ENCODE measurements at places on chromosomes 3 and 15.

DNA sequence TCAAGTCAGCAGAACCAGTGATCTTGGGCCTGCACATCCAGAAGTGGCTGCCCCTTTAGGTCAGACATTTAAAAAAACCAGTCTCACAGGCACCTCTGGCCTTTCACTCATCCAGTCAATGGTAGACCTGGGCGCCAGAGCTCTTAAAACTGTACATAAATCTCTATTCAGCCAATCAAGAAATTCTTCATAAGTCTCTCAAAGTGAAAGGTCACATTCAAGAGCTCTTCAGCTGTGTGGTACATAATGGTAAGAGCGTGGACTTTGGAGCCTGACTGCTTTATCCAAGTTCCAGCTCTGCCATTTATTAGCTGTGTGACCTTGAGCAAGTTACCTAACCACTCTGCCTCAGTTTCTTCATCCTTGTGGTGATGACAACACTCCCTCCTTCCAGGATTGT, 22.3 kb upstream of the MORF4L1 start:
- DNase-seq = no peak

DNA sequence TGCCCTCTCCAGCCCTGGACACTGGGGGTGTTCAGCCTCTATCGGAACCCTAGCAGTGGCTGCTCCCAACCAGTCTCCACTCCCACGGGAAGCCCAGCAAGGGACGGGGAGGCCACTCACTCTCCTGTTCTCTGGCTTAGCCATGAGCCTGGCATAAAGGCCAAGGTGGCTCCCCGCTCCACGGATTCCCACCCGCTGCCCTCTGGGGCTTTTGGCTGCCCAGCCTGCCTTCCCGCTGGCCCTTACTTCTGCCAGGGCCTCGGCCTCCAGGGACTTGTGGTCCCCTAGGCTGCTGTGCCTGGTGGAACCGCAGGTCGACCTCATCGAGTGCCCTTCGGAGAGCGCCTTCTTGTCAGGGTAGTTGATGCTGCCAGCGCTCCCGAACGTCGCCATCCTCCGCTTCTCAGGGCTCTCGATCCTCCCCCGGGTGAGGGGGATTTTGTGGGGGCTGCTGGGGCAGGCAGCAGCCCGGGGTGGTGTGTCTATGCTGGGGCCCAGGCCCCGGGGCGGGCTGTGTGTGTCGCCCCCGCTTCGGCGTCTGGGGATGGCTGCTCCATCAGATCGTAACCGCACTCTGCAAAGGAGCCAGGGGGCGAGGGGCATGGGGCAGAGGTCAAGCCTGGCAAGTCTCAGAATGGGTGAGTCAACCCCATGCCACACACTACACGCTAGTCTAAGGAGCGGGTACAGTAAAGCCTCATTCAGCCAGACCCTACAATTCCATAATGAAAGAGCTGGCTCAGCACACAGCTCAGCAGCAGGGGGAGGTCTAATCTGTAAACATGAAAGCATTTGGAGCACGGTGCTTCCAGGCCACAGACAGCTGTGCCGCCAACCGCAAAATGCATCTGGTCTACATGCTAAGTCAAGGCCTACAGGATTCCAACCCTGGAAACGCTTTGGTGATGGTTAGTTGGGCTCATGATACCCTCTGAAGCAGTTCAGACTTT, 27.3 kb upstream of the RAD18 start:
- DNase-seq = no peak

GRCh38 chr3:95134693-95135413, 1072.0 kb downstream of the NSUN3 start:
- no peak for DNase-seq

DNA sequence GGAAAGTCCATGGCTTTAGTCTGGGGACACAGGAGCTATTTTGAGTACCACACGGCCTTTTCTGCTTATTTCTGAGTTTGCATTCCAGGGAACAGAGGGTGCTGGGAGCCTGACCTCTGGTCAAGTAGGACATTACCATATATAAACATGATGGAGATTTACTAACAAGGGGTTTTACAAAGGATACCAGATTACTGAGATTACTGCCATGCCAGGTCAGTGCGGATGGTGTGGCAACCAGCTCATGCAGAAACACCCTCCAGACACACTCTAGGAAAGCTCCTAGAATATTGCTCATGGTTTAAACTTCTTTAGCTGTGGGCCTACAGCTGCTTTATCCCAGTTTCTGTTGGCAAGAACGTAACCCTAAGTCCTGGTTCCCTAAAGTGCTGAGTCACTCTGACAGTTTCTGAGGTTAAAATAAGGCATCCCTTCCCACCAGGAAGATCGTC, 54.3 kb upstream of the AGTR1 start:
- no peak for DNase-seq

DNA sequence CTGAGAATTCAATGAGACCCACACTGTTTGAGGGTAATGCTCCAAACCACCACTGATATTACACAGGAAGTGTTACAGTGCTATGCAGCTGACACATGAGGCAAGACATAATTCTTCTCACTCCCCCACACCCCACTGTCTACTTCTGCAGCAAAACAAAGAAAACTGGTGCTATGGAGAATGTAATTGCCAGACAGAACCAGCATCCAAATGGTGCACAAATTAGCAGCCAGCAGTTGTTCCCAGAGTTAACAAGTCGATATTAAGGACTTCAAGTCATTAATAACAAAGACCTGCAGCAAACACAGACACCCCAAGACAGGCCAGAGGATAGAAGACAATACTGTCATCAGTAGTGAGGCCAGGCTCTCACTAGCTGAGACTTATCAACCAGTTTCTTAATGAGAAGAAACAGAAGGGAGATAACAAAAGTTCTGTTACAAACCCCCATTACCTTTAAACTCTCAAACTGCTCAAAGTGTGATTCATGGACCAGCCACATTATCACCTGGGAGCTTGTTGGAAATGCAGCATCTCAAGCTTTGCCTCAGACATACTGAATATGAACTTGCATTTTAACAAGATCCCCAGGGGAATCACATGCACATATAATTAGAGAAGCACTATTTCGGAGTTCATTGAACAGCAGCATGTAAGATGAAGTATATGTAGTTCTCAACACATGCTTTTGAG, 58.7 kb upstream of the FNDC3B start:
- DNase-seq = no peak

DNA sequence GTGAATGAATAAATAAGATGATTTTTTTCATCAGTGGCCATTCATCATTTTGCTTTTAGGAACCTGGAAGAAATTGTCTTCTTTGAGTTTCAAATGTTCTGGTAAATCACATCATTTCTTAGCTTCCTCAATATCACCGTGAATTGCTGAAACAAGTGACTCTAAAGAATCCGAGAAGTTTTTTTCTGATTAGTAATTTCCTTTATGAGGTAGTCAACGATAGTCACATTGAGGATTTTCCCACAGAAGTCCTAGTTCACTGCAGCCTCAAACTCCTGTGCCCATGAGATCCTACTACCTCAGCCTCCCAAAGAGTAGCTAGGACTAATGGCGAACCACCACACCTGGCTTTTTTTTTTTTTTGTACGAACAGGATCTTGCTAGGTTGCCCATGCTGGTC, 3.6 kb upstream of the TMPRSS7 start:
- DNase-seq = no peak

All from glomerular endothelial cell (primary cell).